CD14-positive monocyte (primary cell): ENCODE measurements at places on chromosomes 5 and 9.
A peak's percentile ranks its signal among the peaks of the same experiment; 100 is the strongest.

DNA sequence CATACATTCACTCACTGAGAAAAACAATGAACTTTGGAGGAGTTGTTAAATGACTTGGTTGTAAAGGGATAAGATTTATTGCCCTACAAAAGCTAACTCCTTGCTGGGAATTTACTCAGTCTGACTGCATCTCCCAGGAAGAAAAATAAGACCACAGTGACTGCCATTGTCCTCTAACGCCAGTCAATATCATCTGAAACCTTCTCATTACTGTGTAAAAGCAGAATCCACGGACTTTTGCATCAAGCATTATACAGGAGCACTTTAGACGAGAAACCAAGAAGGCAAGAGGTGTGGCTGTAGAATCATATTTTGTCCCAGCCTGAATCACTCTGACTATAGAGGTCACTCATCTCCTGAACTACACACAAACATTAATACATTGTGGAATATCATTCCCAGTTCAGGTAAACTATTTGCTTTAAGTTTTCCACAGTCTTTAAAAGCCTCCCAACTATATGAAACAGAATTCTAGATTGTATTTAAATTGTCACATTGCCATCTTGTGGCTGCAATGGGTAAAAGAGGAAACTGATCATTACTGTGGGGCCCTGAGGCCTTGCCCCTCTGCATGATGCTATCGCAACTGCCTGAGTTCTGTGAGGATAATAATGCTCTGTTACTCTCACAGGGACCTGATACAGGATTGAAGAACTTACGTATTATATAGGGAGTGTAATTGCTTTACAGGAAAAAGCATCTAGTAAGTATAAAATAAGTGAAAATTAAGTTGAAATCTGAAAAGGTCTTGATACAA, 142.9 kb downstream of the SLCO4C1 start:
- DNase-seq = peak; percentile 9

DNA sequence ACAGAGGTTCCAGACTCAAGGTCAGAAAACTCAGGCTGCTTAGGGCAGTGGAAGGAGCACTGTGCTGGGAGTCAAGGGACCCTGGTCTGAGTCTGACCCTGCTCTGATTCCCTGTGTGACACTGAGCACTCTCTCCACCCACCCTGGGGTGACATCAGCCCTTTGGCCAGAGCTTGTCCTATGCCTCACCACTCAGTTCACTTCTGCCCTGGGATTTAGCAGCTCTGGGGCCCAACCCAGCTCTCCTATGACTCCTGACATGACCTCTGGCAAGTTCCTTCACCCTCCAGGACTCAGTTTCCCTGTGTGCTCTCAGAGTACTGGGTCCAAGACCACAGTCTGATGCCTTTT, 63.9 kb downstream of the FAM114A2 start:
- DNase-seq = no peak

DNA sequence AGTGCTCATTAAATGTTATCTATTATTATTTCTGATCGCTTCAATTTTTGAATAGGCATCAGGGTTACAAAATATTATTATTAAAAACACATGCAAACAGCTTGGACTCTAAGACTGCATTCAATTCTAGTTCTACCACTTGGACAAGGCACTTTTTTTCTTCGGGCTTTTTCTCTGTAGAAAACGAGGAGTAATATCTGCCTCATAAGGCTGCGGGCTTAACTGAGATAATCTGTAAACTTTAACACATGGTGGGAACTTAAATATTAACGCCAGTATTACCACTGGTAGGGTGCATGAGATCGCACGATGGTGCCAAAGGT, 511 bp upstream of the SPDL1 start:
- DNase-seq = no peak

- DNase-seq = no peak
Observed at GRCh38 chr9:20988671-20989315, 42.6 kb downstream of the HACD4 start.

GRCh38 chr5:82174128-82174918, 103.8 kb downstream of the RPS23 start:
- peak; percentile 68 for DNase-seq

GRCh38 chr5:117454716-117455212, 880.1 kb upstream of the SEMA6A start:
- peak; percentile 31 for DNase-seq

GRCh38 chr9:96556701-96557461, 62.8 kb downstream of the CDC14B start:
- DNase-seq = no peak

- DNase-seq = peak; percentile 59
Observed at GRCh38 chr5:54867310-54867944, 118.0 kb downstream of the ESM1 start.

DNA sequence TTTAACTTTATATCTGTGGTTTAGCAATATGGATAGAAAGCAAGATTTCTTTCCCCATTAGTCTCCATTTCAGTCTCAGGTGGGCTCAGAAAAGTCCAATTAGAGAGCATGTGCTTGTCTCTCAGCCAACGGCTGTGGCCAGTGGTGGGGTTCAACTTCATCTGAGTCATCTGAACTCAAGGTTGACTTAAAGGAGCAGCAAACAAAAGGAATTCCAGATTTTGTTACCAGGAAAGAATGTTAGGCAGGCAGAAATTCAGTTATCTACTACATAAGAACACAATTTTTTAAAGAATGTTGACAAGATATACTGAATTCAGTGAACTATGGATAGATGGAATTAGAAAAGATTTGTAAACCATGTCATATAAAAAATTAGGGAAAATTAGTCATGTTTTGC, 784.1 kb downstream of the MAT2B start:
- no peak for DNase-seq

GRCh38 chr5:177332896-177333260, 18.6 kb downstream of the LMAN2 start:
- DNase-seq = no peak

- no peak for DNase-seq
Observed at GRCh38 chr9:104783588-104783987, 19.7 kb downstream of the NIPSNAP3B start.

DNA sequence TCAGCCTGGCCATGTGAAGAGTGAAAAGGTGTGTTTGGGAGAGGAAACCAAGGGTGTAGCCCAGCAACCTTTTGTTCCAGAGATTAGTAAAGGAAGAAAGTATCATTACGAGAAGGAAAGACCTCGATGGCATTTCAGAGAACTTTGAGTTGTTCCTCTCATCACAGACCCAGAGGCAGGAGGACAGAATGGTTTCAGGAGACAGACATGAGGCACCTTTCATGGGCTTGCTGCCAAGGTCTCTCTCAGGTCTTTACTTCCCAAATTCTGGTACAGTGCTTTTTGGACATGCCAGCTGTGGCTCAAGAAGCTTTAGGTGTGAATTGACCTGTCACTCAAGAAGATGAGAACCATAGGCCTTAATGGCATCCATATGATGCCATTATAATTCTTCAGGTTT, 2.8 kb upstream of the MCC start:
- DNase-seq = no peak

DNA sequence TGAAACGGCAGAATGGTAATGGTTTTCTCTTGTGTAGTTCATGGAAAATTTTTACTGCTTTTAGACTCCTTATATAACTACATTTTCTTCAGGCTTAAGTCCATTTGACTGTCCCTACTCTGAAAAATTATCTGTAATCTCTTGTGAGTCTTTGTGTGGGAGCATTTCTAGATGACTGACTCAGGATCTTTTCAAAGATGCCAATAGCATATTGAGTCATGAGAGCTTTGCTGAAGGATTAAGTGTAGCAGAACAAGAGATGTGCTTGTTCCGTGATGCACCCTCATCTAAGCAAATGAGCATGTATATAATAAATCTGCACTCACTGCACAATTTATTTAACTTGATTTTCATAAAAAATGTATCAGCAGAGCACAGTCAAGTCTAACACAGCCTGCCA, 298.7 kb upstream of the CDH6 start:
- no peak for DNase-seq

DNA sequence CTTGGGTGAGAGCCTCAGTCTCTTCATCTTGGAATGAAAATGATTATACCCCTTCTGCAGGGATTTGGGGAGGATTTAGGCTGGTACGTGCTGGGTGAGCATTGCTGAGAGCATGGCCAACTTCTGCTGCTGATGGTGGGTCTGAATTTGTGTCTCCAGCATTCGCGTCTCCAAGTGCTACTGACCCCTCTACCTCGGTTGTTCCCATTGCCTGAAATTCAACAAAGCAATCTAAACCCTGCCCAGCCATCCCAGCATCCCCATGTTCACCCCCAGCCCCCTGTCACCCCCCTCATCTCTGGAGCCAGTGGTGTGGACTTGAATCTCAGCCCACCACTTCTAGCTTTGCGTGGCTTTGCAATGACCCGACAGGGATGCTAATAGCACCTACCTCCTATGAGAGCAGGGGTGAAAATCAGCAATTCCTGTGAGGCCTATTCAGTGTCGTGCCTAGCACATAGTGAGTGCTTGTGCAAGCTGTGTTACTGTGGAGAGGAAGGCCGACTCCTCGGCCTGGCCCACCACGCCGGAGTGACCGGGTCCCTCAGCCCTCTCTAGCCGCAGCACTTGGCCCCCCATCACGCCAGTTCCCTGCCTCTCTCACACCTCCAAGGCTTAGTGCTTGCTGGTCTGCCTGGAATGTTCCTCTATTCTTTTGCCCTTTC, 43.4 kb upstream of the SH3PXD2B start:
- no peak for DNase-seq
